Activated naive CD4-positive, alpha-beta T cell treated with anti-CD3 and anti-CD28 coated beads, Interleukin-2, amount 50 U/mL, for 16 hours (primary cell): ENCODE measurements at places on chromosomes 6 and 20.

GRCh38 chr6:25973923-25974555 lies 11.4 kb downstream of the TRIM38 start:
- no peak for DNase-seq

- no peak for DNase-seq
Measured at GRCh38 chr6:20137240-20137639, 75.0 kb downstream of the MBOAT1 start.

DNA sequence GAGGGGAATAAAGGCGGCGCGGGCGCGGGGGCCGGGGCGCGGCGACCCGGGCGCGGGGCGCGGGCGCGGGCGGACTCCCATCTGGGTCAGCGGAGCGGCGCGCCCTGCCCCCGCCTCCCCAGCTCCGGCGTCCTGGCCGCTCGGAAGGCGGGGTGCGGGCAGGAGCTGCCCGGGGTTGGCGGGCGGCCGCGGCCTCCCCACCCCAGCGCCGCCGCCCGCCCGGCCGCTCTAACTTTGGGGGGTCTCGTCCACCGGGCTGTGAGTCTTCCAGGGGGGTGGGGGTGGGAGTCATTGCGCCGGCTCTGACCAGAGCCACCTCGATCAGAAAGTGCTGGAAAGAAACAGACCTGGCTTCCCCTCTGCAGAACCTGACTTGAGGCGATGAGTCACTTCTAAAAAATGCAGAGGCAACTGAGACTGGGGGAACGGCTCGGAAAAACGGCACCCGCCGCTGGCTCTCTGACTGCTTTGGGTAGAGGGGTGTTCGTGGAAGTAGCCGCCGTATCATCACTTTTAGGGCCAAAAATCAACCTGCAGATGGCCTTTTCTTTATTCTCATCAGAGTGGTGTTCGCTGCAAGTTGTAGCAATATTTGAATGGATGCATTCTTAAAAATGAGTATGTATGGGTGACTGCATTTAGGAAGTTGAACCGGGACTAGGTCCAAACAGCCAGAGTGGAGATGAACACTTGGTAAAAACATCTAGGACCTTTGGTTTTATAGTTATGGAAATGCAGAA lies 667 bp downstream of the CAP2 start:
- DNase-seq, result no peak

- DNase-seq, result no peak
Measured at GRCh38 chr6:6716998-6717763, 128.7 kb downstream of the LY86 start.

- no peak for DNase-seq
Measured at GRCh38 chr20:19777981-19778380, 19.9 kb downstream of the RIN2 start.

DNA sequence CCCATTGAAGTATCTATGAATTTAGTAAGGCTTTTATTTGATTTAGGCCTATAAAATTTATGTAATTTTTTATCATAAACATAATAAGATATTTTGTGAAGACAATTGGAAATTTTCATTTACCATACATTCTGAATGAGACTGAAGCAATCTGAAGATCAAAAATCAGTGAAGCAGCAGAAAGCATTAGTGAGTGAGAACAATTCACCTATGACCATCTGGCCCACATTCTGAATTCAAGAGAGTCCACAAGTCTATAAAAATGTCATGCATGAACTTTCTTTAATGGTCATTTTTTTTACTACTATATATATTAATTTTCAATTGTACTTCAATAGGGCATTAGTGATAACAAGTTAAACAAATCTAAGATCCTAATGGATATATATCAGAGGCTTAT lies 1026.6 kb upstream of the MAP3K7 start:
- no peak for DNase-seq

DNA sequence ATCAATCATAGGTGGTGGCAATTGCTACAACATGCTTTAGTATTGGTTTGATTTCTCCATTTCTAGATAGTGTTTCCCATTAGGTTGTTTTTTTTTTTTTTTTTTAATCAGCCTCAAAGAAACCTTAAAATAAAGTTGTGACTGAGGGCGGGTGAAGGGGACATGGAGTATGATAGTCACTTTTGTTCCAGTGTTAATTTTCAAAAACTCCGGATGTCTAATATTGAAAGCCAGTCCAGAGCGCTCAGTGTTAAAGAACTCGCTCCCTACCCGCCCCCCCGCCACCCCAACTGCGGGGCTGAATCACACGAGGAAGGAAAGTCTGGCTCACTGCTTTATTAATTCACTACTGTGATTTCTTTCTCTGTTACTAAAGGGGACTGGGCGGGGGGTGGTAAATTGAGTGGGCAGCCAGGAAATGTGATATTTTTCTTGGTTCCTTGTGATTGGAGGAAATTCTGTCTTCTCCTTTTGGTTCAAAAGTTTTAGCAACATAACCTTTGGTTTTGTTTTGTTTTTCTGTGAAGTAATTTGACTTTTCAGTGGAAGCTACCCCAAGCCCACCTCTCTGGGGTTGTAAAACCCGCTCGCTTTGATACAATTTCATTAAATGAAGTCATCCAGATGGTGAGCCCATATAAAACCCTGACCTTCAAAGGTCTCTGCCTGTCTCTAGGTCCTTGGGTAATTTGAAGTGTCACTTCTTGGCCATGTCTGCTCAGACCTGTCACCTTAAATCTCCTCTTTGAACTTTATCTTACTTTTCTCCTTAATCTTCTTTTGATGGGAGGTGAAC lies 38.0 kb downstream of the TNFAIP3 start:
- DNase-seq, result peak; percentile 86

- DNase-seq, result no peak
Measured at GRCh38 chr20:16069389-16070010, 503.7 kb downstream of the KIF16B start.

DNA sequence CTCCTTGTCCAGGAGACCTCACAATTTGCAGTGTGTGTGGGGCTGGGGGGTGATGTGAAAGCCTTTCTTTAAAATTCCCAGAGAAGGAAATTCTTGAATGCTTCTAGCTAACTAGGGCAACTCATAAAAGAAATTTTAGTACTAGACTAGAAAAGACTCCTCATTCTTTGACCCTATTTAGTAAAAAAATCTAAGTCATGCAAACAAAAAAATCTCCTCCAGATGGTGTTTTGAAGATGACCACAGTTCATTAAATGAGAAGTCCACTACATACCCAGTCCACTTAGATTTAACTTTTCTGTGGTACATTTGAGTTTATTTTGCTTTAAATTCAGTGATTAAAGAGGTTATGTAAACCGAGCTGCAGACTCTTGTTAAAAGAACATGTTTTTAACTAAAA lies 67.5 kb downstream of the NDUFAF5 start:
- DNase-seq, result no peak

DNA sequence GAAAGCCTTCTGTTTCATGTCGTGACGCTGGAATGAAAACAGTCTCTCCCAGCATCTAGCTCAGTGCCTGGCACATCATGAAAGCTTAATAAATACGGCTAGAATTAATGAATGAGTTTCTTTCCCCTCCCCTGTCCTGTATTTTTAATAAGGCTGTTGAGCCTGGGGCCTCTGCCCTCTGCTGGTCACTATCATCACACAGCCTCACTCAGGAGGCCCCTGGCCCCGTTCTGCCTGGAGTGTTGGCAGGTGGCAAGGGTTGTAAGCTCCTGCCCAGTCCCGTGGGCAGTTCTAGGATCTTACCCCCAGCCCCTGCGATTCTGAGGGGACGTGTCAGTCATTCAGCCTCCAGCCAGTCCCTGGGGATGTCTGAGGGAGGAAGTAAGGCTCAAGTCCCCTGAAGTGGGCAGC lies 41.4 kb downstream of the PHACTR3 start:
- no peak for DNase-seq

GRCh38 chr6:136866872-136867416 lies 44.6 kb downstream of the PEX7 start:
- DNase-seq, result no peak

GRCh38 chr6:5724911-5725310 lies 281.8 kb downstream of the NRN1 start:
- no peak for DNase-seq

DNA sequence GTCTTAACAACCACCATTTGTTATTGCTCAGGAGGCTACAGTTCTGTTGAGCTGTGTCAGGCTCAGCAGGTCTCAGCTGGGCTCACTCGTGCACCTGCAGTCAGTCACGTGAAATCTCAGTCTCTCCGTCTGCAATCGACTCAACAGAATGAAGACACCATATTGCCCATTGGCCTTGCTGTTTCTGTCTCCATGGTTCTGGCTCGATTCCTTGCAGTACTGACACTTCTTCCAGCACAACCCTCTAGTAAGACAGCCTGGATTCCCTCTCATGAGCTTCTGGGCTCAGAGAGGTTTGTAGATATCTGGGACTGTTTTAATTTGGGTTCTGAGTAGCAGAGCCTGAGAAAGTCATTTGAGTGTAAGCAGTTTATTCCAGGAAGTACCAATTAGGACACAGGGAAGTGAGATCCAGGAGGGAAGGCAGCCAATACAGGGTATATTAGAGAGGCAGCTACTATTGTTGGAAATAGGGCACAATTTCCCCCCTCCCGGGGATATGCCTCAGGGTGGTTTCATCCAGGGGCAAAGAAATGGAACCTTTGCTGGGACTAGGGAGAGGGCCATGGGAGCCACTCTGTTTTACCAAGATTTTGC lies 87.4 kb upstream of the RALGAPA2 start:
- DNase-seq, result no peak

- no peak for DNase-seq
Measured at GRCh38 chr6:81612136-81612535, 140.3 kb downstream of the TENT5A start.

GRCh38 chr20:23606652-23607049 lies 934 bp upstream of the CST9 start:
- DNase-seq, result peak; percentile 66

DNA sequence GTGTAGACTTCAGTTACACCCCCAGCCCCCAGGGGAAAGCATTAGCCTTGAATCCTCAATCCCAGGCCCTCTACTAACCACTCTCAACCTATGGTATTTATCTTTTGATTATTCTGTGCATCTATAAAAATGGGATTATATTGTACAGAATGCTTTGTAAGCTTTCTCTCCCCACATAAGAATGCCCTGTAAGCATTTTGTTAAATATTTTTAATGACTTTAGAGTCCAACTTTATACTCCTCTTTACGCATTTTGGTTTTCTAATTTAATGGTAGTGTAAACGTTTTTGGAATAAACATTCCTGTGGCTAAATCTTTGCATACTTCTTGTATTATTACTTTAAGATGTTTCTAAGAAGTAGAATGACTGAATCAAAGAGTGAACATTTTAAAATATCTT lies 35.4 kb downstream of the FBXO9 start:
- no peak for DNase-seq

GRCh38 chr6:2658788-2659187 lies 91.9 kb downstream of the MYLK4 start:
- no peak for DNase-seq

DNA sequence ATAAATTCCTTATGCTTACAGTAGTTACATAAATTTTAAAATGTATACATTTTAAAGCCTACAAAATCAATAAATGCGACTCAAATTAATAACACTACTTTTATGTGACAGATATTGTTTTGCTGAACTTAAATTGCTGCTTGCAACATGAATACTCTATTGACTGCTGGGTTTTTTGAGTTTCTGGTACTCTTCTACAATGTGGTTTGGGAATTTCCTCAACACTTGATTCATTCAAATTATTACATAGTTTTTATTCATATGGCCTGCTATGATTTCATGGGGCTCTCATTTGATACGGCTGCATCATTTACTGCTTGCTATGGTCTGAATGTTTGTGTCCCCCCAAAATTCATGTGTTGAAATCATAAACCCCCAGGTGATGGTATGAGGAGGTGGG lies 2.3 kb upstream of the TXLNB start:
- no peak for DNase-seq

DNA sequence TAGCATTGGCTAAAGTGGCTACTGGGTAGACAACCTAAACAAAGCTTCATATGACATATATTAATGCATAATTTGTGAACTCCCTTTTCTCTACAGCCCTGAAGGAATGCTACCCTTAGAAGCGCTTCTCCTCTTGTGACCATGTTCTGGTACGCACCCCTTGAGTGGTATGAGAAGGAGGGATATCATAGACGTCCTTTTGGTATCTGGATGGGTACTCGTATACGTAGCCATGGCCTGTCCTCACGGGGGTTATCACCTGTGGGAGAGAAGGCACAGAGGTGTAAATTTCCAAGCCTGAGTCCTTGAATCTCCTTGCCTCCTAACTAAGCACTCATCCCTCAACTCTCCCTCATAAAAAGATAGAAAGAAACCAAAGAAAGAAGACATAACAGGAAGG lies 39.0 kb downstream of the NEDD9 start:
- DNase-seq, result no peak
